ENCODE measurements at places on chromosomes 16 and 17. TPM values are rescaled to one million over a fixed set of nuclear protein-coding genes. Genes with fewer than 3 reads are reported as not detected.

SCNN1B gene
- total RNA-seq: 0.68 TPM

C17orf113 gene
- total RNA-seq: 0.70 TPM

DOC2B gene
- 1.8 TPM for total RNA-seq

LPO gene
- not detected for total RNA-seq

KCNAB3 gene
- total RNA-seq: 2.9 TPM

SLC6A2 gene
- 0.14 TPM for total RNA-seq

SYCE1L gene
- total RNA-seq: 2.5 TPM

NLRC3 gene
- 0.03 TPM for total RNA-seq

DRG2 gene
- total RNA-seq: 51.3 TPM

MRM1 gene
- total RNA-seq: 15.2 TPM

ITGA2B gene
- 1.8 TPM for total RNA-seq

OR3A3 gene
- total RNA-seq: not detected

PDILT gene
- total RNA-seq: not detected

PHOSPHO1 gene
- 0.93 TPM for total RNA-seq

ABCC12 gene
- 0.05 TPM for total RNA-seq

GDPD1 gene
- 0.77 TPM for total RNA-seq

SDR42E2 gene
- not detected for total RNA-seq
